ENCODE measurements at places on chromosomes 5 and 9. TPM values are rescaled to one million over a fixed set of nuclear protein-coding genes. Genes with fewer than 3 reads are reported as not detected.

Gene FGF18
- total RNA-seq, result 1.7 TPM

GRCh38 chr9:7320139-7320538 lies 479.4 kb downstream of the DMAC1 start:
- DNase-seq, result no peak

Gene HTR1A
- not detected for total RNA-seq

DNA sequence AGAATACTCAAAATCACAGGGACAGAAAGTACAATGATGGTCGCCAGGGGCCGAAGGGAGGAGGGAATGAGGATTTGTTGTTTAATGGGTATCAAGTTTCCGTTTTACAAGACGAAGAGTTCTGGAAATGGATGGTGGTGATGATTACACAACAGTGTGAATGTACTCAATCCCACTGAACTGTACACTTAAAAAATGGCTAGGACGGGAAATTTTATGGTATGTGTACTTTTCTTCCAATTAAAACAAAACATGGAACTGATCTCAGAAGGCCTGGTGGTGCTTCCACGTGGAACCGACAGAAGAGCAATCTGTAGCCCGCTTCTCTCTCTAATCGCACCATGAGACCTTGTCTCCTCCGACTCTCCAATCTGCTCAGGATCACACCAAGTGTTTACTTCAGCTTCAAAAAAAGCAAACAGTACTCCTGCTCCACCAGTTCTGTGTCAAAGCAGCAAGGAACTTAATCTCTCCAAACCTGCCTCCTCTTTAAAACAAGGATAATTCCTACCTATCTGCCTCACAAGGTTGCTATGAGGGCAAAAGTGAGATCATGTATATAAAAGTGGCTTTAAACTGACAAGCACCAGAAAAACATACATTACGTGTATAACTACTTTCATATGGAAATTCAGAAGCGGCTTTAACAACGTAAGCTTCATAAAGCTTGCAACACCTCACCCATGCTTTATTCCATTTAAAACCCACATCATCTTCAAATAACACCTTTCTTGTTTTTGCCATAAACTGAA lies 2.1 kb downstream of the ECPAS start:
- DNase-seq, result no peak

DNA sequence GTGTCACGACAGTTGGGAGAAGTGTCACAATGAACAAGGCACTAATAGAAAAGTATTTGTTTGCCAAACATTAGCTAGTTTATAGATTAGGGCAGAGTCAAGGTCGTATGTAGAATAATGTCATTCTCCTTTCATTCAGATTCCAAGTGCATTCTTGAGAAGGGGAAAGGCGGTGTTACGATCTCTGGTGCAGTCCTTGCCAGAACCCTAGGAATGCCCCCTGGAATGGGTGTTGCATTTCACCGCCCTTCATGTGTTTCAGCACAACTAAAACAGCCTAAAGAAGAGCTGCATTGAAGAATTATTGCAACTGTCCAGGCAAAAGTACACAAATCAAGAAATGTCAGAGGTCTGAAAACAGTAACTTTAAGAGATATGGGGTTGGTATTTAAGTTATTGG lies 721.0 kb upstream of the WWC1 start:
- DNase-seq, result no peak

Gene FKBP15
- total RNA-seq, result 37.3 TPM

DNA sequence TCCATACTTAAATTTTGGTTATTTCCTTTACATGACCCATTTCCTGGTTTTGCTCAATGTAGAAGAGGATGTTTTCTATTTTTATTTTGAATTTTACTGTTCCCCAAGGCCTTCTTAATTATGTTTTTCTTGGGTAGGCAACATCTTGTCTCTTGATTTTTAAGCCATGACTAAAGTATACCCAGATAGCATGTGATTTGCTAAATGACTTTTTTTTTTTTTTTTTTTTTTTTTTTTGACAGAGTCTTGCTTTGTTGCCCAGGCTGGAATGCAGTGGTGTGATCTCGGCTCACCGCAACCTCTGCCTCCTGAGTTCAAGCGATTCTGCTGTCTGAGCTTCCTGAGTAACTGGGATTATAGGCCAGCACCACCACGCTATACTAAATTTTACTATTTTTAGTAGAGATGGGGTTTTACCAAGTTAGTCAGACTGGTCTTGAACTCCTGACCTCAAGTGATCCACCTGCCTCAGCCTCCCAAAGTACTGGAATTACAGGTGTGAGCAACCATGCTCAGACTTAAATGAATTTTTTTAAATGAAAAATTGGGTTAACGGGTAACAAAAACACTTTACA lies 198.6 kb upstream of the DAB2 start:
- no peak for DNase-seq

GRCh38 chr5:66661149-66661548 lies 65.0 kb downstream of the MAST4 start:
- no peak for DNase-seq

GRCh38 chr5:98938464-98938863 lies 9.7 kb upstream of the CHD1 start:
- no peak for DNase-seq

DNA sequence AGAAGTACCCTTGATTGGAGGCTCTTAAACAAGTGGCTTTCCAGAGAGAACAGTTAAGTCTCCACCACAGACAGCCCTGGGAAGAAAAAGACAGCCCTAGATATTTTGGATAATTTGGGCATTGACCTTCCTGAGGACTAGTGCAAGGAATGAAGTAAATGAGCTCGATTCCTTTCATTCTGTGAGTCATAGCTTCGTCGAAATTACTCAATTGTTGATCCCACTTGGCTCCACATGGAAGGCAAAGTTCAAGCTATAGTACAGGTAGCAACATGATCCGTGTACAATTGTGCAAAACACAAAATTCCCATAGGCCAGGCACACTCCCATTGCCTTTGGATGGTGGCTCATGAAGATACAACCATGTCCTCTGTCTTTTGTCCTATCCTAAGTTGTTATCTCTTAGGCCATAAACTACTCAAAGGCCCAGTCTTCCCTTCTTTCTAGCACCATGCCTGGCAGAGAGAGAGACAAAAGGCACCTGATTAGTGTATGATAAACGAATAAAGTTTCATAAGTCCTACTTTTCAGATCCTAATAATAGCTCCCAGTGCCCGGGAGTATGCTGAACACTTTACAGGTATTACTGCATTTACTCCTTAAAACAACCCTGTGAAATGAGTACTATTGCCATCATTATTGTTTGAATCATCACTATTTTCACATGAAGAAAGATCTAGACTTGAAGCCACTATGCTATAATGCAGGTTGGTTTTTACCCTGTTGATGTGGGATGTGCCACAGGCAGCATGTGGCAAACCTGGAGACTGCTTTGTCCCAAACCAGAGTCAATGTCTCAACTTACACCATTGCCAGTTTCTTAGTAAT lies 116.7 kb upstream of the RANBP3L start:
- no peak for DNase-seq

- no peak for DNase-seq
Measured at GRCh38 chr5:14471507-14471906, 110.1 kb upstream of the OTULINL start.

Gene MACROH2A1
- 170 TPM for total RNA-seq

DNA sequence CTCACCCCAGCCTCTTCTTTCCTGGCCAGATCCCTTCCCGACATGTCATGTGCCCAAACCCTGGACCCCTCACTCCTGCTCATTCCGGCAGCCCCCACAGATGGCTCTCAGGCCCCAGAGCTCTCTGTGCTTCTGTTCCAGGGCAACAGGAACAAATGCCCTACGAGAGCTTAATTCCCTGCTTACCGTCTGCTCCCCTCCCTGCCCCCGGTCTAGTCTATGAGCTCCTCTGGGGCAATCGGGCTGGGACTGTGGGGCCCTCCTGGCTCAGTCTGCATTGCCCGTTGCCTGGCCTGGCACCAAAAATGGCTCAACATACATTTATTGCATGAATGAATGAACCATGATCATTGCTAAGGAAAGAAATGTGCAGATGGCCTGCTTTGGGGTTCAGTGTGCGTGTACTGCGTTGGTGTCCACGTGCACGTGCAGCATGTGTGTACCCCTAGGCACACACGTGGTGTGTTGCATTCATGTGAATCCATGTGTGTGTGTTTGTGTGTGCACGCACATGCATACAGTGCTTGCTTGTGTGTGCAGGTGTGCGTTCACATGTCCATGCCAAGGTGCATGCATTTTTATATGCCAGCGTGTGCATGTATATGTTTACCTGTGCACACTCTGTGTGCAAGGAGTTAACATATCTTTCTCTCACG lies 201.2 kb upstream of the IER5L start:
- no peak for DNase-seq

Gene NLN
- total RNA-seq, result 31.5 TPM

- DNase-seq, result no peak
Measured at GRCh38 chr5:129658801-129659200, 89.1 kb upstream of the MINAR2 start.

- DNase-seq, result no peak
Measured at GRCh38 chr9:136079211-136079915, 15.7 kb downstream of the NACC2 start.

DNA sequence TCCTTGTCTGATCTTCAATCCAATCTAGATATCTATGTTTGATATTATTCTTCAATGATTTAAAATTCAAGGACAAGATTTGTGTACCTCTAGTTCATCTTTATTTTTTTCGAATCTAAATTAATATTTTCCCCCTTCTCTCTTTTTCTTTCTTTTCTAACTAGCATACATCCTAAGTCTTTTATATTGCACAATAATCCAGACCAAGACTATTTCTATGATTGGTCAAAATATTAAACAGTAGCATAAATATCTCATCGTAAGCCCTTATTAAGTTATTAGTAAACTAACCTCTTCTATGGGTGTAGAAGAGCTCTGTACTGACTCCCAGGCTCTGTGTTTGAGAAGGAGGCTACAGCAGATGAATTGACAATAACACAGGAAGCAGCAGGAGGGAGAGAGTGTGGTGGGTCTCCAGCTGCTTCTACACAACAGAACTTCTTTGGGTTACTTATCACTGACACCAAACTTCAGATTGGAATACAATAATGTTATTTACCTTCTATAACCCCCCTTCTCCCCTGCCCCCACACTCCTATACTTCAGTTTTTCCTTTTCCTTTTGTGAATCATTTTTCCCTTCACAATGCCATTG lies 11.9 kb upstream of the PLCXD3 start:
- DNase-seq, result no peak

Gene SIT1
- 1.3 TPM for total RNA-seq

Gene BRD9
- 38.2 TPM for total RNA-seq

- DNase-seq, result no peak
Measured at GRCh38 chr9:7177383-7177782, 419.6 kb downstream of the KDM4C start.

DNA sequence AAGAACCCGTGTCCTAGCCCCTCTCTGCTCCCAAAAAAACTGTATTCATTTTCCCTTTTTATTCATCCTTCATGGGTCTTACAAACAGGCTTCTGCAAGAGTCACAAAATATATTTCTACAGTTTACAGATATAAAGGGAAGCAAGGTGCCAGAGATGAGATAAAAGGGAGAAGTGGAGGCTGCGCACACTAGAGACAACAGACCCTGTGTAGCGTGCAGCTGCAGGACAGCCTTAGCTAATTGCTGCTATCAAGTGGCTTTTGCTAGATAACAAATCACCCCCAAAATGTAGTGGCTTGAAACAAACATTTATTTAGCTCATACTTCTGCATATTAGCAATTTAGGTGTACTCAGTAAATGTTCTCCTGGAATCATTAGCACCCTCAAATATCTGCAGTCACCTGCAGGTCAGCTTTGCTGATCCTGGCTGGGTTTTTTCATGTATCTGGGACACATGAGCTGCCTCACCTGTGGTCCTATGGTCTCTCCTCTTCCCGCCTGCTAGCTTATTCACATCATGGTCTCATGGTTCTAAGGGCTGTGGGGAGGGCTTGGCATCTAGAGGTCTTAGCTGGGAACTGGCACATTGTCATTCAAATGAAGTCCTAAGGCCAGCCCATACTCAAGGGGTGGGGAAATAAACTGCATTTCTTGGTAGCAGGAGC lies 29.4 kb downstream of the ARHGEF37 start:
- DNase-seq, result peak; percentile 14

- no peak for DNase-seq
Measured at GRCh38 chr5:124683917-124684555, 62.4 kb downstream of the ZNF608 start.

GRCh38 chr5:38121420-38121819 lies 136.9 kb upstream of the EGFLAM start:
- no peak for DNase-seq

DNA sequence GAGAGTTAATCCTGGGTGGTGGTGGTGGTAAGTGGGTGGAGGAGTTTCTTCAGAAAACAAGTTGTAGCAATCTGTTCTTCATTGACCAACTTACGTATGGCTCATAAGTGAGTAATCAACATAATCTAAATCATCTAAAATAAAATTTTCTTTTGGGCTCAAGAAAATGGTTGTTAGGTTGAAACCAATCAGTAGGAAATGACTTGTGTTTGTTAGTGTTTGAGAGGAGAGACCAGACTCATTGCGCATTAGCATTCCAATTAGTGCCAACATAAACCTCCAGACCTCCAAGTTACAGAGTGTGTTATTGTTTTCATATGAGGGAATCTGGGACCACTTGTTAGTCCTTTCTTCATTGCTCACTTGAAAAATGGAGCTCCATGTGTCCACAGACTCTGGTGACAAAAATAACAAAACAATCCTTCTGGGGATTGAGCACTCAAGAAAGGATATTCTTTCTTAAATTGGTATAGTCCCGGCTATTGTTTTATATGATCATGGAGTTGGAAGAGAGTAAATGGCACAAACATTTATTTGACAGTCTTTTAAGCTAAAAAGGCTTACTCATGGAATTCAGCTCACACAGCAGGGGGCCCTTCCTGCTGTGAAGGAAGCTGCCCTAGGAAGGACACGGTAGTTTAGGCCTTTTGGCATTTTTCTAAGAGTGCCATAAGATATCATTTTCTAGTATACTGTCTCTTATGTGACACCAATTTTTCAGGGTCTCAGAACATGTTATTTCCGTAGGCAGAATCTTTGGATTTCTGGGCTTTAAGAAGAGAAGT lies 441.1 kb downstream of the EBF1 start:
- DNase-seq, result no peak

Gene BSPRY
- 0.19 TPM for total RNA-seq

Gene BAAT
- not detected for total RNA-seq

DNA sequence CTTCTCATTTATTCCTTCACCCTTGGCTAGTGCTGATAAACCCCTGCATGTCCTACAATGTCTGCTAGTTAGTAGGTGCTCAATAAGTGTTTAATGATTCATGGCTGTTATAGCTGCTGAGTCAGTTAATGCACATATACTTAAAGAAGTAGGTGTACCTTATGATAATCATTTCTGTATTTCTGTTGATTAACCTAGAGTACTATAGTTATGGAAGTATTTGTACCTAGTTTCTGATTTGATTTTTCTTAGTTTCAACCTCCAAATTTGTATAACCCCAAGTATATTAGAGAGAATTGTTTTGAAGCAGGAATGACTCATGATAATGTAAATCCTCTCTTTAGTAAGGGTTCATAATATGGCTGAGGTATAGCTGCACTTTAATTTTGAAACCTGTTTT lies 8.9 kb downstream of the SMAD5 start:
- DNase-seq, result no peak

GRCh38 chr9:5900622-5901021 lies 9.9 kb downstream of the MLANA start:
- DNase-seq, result no peak

Data from mesenteric fat pad (tissue), 1 donor.